Activated T-cell treated with anti-CD3 and anti-CD28 coated beads for 1 hour (primary cell): ENCODE measurements at places on chromosomes 13 and 19.

- DNase-seq = no peak
These were observed 63.9 kb downstream of the STK24 start for GRCh38 chr13:98512774-98513665.

GRCh38 chr19:29841559-29842367 is 30.0 kb downstream of the CCNE1 start:
- no peak for DNase-seq

- no peak for DNase-seq
These were observed 57.4 kb downstream of the ATP11A start for GRCh38 chr13:112747256-112747655.

DNA sequence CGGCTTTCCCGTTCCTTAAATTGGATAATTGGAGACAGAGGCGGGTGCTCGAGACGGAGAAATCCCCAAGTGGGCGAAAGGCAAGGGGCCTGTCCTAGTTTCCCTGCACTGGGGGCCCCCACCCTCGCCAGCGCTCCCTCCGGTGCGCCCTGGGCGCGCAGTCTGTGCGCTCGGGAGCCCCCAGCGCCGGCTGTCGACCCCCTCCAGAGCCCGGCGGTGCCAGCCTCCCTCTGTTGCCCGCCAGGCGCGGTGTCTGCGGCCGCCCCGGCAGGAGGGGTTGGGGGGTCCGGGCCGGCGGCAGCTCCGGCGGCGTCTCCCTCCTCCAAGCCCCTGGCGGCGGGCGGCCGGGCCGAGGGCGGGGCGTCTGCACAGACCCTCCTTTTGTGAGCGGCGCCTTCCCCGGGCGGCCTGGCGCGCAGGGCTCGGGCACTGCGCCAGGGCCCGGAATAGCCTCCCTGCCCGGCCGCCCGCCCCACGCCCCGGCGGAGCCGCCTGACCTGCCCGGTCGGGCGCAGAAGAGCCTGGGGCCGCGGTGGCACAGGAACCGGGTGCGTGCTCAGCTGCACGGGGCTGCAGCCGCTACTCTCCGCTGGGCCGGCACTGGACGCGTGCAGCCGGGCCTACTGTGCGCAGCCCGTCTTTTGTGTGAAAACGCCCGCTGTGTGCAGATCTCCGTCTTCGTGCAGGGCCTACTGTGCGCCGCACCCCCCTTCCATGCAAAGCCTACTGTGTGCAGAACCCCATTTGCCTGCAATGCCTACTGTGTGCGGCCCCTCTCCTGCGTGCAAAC is 13.2 kb downstream of the GADD45B start:
- DNase-seq = no peak

DNA sequence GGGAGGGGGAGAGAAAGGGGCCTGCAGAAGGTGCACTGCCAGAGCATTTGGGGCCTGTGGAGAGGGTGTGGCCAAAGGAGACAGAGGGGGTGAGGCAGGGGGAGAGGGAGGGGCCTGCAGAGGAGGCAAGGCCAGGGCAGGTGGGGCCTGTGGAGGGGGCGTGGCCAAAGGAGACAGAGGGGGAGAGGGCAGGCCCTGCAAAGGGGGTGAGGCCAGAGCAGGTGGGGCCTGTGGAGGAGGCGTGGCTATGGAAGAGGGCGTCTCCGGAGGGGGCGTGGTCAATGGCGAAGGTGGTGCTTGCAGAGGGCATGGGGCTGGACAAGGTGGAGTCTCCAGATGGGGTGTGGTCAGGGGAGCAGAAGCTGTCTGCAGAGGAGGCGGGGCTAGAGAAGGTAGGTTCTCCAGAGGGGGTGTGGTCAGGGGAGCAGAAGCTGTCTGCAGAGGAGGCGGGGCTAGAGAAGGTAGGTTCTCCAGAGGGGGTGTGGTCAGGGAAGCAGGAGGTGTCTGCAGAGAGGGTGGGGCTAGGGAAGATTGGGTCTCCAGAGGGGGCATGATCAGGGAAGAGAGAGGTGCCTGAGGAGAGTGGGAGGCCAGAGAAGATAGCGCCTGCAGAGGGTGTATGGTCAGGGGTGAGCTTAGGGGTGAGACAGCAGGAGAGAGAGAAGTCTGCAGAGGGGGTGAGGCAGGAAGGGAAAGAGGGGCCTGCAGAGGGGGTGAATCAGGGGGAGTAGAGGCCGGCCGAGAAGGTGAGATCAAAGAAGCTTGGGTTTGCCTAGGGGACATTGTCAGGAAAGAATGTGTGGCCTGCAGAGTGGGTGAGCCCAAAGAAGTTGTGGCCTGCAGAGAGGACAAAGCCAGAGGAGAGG is 3.4 kb downstream of the PRR36 start:
- no peak for DNase-seq

- DNase-seq = no peak
These were observed 220.4 kb upstream of the SOX1 start for GRCh38 chr13:111846391-111847159.

GRCh38 chr13:40388617-40389016 is 277.8 kb downstream of the FOXO1 start:
- peak; percentile 62 for DNase-seq

GRCh38 chr13:48561466-48562235 is 28.8 kb upstream of the RCBTB2 start:
- no peak for DNase-seq

- no peak for DNase-seq
These were observed 27.9 kb upstream of the NANOS3 start for GRCh38 chr19:13848798-13849676.

- DNase-seq = no peak
These were observed 121.6 kb upstream of the KL start for GRCh38 chr13:32894589-32895001.

DNA sequence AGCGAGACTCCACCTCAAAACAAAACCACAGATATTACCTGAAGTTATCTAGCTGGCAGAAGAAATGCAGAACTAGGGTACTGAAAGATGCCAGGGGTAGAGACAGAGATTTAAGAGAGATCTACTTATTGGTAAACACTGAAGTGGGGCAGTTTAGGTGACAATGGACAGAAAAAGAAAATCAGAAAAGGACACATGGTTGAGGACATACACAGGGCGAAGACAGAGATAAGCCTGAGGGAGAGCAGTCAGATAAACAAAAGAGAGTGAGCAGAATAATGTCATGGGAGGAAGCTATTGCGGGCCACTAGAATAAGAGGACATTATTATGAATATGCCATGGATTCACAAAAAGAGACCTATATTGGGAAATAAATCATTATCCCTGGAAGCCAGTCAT is 3.3 kb downstream of the NEK5 start:
- DNase-seq = no peak

- no peak for DNase-seq
These were observed 11.9 kb upstream of the F2RL3 start for GRCh38 chr19:16876904-16877361.

DNA sequence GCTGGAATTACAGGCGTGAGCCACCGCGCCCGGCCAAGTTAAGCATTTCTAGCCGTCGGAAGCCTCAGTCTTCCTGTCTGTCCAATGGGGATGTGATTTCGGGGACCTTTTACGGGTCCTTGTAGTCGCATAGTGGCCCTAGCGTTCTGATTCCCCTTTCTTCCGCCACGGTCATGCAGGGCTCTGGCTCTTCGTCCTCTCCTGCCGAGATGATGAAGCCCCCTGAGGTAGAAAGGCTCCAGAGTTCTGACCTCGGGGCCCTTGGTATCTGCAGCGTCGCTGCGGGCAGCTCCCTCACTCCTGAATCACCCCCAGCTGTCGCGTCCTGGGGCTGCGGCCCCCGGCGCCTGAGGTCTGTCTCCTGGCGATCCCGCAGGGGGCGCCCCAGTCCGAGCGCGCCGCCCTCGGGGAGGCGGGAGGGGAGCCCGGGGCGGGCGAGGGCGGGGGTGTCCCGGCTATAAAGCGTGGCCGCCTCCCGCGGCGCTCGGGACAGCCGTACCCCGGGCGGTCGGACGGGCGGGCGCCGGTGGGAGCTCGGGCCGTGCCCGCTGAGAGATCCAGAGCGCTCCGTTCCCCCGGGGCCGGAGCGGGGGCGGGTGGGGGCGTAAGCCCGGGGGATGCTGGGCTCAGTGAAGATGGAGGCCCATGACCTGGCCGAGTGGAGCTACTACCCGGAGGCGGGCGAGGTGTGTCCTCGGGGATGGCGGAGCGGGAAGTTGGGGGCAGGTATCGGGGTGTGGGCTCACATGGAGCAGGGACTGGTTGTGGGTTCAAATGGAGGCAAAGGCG is at the start of gene FOXA3:
Gene FOXA3 (plus strand): TSS at position 487 of the 789 bp plus-strand sequence. CDS start 131 bp downstream, at position 618.
- peak; percentile 34 for DNase-seq

DNA sequence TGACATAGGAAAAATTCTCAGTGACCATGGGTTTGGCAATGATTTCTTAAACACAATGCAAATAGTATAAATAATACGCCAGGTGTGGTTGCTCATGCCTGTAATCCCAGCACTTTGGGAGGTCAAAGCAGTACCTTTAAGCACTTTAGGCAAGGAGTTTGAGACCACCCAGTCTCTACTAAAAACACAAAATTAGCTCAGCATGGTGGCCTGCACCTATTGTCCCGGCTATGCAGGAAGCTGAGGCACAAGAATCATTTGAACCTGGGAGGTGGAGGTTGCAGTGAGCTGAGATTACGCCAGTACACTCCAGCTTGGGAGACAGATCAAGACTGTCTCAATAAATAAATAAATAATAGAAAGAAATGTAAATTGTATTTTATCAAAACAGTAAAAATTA is 356.5 kb upstream of the SLITRK6 start:
- no peak for DNase-seq

- DNase-seq = no peak
These were observed 70.4 kb downstream of the SLITRK6 start for GRCh38 chr13:85728811-85729210.

DNA sequence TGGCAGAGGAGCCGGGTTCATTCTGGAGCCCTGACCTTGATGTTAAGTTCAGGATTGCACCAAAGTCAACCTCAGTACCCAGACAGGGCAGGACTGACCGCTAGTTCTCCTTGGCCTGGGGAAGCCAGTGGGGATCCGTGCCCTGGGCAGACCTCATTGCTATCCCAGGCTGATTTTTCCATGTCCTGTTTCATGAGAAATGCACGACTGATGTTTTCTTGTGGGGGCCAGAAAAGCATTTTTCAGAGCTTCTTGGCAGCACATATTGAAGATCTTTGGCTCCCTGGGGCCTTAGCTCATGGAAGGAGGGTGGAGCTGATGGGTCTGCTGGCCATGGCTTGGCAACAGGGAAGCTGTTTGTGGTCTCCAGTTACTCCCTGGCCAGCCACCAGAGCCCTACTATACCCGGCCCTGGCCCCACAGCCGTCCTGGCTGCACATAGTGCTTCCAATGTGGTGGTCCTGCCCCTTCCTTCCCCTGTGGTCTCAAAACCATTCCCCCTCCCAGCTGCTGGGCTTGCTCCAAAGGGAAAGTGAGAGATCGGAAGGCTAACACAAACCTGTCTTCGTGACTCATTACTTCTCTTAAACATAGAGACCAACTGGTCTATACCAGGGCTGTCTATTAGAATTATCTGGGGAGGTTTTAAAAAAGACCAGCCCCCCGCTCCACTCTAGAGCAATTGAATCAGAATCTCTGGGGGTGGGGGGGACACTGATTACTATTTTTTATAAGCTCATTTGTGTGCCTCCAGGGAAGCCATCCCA is 11.2 kb downstream of the IL17D start:
- DNase-seq = no peak

DNA sequence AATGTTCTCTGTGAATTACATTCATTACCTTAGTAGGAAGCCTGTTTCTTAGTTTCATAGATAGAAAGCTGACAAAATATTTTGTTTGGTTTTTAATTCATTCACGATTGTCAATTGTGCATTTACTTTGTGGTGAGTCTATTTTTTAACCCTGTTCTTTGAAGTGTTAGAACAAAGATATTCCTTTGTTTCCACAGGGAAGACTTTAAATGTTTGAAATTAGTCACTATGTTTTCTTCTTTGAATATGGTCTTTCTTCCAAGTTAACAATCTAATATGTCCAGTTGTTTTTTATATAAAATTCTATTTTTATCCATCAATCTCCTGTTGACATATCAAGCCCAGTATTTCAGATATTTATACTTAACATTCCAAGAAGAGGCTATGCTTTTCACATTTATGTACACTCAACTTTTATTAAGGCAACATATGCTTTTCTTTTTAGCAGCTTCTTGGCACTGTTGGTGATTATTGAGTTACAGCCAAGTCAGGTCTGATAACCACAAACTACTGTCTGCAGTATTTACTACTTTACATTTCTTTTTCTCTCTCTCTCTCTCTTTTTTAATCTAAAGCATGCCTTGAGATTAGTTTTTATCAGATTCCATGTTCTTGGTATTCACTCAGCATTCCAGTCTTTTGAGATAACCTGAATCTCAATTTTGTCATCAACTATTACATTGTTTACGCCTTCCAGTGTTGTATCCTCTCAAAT is 812.8 kb upstream of the SLC10A2 start:
- no peak for DNase-seq

DNA sequence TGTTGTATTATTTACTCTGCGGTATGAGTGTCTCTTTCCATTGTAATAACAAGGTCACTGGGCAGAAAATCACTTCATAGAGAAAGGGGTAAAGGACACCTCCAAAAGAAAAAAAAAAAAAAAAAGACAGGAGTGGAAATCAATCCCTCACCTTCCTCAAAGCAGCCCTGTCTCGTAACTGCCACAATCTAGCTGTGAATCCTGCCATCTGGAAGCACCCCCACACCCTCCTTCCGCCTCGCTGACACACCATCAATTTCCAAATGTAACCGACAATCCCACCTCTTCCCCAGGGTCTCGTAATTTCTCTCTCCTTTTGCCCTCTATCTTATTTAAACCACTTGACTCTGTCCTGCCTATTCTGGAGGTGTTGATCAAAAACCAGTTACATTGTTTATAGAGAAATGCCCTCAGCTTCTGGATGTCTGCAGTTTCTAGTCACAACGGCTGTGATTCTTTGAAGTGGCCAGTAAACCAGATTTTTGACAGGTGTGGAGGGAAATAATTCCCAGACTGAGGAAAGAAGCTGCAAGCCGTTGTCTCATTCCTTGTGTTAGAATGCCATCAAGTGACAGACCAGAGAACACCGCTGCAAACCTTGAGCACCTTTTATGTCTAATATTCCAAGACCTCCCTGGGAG is 9.1 kb upstream of the POP4 start:
- no peak for DNase-seq

GRCh38 chr13:24747248-24748060 is 16.5 kb upstream of the RNF17 start:
- DNase-seq = no peak
